GM12891 (cell line): ENCODE measurements at places on chromosomes 2 and 18.

DNA sequence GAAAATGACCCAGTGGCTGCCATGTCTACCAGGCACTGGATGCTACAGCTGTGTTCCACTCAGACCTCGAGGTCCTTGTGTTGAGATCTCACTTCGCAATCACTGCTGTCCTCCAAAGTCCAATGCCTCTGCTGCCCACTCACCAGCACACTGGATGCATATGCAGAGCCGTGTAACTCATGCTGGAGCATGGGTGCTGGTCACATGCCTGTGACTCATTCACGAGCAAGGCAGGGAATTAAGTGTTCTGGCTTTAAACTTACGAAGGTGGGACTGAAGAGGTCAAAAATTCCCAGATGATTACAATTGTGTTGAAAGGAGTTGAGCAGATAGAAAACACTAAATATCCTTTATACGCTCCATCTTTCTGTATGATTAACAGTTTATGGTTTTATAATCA is 417.5 kb downstream of the NUP35 start:
- DNase-seq: no peak

- DNase-seq: no peak
These were observed 102.2 kb downstream of the ACTR3 start for GRCh38 chr2:113992090-113992489.

DNA sequence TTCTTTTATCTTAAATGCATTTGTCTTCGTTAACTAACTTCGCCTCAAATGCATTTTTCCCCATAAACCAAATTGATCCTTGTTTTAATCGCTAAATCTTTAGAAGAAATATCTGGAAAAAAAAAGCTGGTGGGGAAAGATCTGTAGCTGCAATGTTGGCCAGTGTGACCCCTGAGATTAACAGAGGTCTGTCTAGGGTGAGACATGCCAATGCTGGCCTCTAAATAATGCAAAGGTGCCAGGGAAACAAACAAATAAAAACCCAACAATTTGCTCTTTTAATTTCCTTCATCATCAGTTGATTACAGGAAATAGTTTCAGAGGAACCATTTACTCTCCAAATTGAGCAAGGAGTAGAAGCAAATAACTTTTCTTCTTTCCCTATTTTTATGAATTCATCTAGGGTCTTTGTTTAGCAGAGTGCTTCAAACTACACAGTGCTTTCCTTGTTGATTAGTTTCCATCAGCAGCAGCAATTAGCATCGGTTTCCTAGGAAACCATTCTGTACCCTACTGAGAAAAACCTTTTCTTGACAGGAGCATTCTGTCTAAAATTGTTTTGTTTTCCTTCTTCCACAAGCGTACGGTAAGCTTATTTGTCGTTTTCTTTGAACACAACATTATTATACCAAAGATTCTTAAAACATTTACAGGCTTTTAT is 100.5 kb upstream of the UNC80 start:
- no peak for DNase-seq

DNA sequence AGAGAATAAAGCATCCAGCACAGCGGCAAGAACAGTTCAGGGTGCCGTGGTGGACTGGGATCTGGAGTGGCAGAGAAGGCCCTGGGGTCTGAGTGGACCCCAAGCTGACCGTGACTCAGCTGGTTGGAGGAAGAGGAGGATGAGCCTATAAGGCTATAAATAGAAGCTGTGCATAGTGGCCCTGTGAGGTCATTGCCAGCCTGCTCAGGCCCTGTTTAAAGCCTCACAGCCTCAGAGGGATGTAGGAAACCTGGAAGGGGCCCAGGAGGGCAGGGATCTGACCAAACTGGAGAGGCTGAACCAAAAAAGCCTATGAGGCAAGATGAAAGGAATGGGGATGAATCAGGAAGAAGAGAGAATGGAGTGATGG is 11.3 kb upstream of the DES start:
- no peak for DNase-seq

- no peak for DNase-seq
These were observed 242.8 kb upstream of the HNRNPA3 start for GRCh38 chr2:176969642-176970359.

GRCh38 chr2:215812966-215813365 is 200.4 kb downstream of the MREG start:
- DNase-seq: no peak

GRCh38 chr2:48144777-48145176 is 238.5 kb upstream of the FBXO11 start:
- DNase-seq: no peak
